ENCODE measurements at places on chromosomes 7 and 10.

DNA sequence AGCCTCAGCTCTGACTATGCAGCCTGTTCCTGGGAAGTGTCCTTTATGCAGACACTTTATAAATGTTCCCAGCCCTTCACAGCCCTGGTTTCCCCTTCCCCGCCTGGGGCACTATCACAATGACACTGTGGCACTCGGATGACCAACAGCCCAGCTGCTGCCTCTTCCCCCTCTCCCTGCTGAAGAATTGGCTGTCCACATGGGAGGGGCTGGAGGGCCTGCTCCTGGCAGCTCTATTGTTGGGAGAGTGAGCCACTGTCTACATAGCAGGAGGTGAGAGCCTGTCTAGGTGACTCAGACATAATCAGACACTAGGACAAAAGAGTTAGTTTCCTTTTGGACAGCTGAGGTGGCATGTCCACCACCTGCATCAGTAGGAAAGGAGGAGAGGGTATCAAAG lies 437.5 kb downstream of the PLXNA4 start:
- peak; percentile 84 for DNase-seq

- DNase-seq = no peak
Measured at GRCh38 chr7:13908667-13909397, 80.6 kb downstream of the ETV1 start.

- no peak for DNase-seq
Measured at GRCh38 chr10:116694243-116694926, 48.0 kb downstream of the HSPA12A start.

DNA sequence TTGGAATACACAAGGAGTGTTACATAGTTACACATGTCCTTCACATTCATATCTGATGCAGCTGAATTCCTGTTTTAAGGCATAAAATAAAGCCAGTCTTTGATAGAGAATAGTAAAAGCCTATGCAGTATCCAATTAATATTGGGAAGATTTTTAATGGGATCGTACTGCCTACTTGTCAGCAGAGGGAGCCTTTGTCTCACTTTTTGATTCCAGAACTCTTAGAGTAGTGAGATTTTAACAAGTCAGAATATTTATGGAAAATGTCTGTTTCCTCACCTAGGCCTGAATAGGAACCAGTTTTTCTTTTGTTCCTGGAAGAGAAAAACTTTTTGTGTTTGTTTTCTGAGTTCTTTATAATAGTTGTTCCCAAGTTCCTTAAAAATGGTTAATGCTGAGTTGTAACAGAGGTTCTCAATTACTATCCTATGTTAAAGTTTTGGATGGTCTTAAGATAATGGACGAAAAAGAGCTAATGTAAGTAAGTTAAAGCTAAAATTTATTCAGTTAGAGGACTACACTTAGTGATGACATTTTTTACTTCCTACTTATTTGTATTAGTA lies 114.0 kb downstream of the BBS9 start:
- peak; percentile 84 for DNase-seq

GRCh38 chr10:133200621-133201031 lies 29.4 kb upstream of the UTF1 start:
- no peak for DNase-seq

DNA sequence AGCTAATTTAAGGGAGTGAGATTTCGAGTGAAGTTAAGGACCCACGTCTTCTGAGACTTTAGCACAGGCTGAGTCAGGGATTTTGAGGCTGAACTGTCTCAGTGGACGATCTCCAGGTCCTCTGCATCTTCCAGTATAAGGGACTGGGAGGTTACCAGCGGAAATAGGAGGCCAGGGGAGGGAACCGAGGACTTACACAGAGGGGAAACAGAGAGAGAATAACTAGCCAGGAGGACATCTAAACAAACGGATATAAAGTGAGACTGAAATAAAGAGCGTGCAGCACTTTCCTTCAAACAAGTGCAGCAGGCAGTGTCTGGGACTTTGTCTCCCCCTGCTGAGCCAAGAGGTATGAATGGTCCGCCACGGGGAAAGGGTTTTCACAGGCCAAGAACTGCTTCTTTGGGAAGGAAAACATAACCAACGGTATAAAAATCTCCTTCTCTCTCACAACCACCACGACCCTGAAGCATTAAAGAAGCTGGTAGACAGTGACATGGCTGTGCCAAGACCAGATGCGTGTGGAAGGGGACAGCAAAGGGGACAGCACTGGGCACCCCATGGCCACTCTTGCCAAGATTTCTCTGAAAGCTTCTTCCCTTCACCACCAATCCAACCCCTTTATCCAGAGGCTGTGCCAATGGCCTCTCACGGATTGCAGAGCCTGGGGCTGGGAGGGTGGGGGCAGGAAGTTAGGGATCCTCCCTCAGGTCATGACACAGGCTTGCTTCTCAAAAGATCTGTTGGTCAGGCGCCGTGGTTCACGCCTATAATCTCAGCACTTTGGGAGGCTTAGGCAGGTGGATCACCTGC lies 72.0 kb downstream of the SLC37A3 start:
- peak; percentile 89 for DNase-seq

- no peak for DNase-seq
Measured at GRCh38 chr7:127413326-127413725, 20.8 kb upstream of the ZNF800 start.

- peak; percentile 31 for DNase-seq
Measured at GRCh38 chr7:47574482-47575329, 7.2 kb downstream of the TNS3 start.
